ENCODE measurements at places on chromosomes 16 and 17.
A peak's percentile ranks its signal among the peaks of the same experiment; 100 is the strongest.

DNA sequence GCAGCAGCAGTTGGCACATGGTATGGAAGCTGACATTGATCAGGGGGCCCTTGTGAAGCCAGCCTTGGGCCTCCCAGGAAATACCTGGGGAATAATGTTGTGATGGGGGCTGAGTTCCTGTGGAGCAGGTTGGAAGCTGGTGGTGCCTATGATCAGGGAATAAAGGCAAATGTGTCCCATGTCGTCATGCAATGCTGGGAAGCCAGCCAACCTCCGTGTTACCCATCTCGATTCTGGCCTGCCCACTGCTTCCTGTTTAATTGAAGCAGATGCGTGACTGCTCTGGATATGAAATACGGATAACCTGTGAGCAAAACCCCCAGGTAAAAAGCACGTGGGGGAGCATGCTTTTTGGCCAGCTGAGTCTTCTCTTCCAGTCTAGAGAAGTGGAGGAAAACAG, 580.4 kb upstream of the HSBP1 start:
- no peak for DNase-seq

GRCh38 chr17:43756201-43756600, 2.4 kb downstream of the SOST start:
- DNase-seq, result no peak

GRCh38 chr17:39845052-39845846, 18.9 kb downstream of the IKZF3 start:
- no peak for DNase-seq

- DNase-seq, result no peak
Measured at GRCh38 chr17:64006361-64007088, 8.4 kb downstream of the PRR29 start.

DNA sequence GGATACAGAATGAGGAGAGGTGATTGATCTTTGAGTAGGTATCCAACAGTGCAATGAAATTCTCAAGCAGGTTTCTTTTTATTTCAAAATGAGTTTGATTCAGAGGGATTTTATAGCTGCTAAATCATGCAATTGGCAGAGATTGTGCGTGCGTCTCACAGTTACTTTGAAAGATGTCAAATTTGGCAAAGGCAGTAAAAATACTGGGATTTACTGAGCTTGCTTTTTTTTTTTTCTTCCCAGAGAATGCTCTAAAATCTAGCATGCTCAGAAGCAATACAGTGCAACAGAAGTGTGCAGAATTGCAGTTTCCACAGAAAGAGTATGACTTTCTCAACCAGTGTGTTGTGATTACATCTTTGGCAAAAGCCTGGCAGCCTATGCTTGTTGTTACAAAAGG, 410.7 kb upstream of the GOT2 start:
- DNase-seq, result no peak

- DNase-seq, result no peak
Measured at GRCh38 chr16:61149709-61150108, 886.5 kb downstream of the CDH8 start.

DNA sequence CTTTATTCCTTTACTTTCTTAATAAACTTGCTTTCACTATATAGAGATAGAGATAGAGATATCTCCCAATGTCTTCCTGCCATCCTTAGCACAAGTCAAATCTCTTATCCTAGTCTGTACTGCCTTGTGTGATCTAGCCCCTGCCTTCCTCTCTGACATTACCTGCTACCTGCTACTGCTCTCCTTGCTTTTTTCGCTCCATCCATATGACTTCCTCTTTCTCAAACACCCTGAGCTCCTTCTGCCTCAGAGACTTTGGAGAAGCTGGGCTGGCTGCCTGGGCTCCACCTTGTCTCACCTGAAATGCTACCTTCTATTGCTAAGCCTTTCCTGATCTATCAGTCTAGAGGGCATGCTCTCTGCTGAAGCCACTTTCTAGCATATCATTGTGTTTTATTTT, 24.7 kb upstream of the WSB1 start:
- no peak for DNase-seq

DNA sequence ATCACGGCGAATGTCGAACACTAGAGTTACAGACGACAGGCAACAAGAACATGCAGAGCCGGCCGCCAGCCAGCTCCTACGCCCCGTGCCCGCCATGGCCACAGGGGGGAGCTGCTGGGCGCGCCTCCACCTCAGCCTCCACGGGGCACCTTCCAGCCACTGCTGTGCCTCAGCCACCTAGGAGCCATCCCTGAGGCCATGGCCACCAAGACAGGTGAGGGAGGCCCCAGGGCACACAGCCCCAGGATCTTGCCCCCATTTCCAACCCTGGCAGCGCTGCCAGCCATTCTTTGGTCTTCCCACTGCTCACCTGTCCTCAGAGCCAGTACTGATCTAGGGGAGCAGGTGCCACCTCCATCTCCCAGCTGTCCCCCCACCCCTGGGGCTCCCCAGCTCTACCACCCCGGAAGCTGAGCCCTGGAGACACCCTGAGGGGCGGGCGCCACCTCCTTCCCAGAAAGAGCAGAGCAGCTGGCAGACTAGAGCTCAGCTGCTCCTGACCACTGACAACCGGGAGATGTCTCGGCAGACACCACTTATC, 11.8 kb downstream of the GNPTG start:
- DNase-seq, result peak; percentile 73

- peak; percentile 78 for DNase-seq
Measured at GRCh38 chr17:39755554-39756379, 18.0 kb downstream of the GRB7 start.

Data from CD4-positive, alpha-beta T cell treated with Interleukin-6 for 4 hours (primary cell).